ENCODE measurements at places on chromosomes 13 and 19.
A peak's percentile ranks its signal among the peaks of the same experiment; 100 is the strongest.

DNA sequence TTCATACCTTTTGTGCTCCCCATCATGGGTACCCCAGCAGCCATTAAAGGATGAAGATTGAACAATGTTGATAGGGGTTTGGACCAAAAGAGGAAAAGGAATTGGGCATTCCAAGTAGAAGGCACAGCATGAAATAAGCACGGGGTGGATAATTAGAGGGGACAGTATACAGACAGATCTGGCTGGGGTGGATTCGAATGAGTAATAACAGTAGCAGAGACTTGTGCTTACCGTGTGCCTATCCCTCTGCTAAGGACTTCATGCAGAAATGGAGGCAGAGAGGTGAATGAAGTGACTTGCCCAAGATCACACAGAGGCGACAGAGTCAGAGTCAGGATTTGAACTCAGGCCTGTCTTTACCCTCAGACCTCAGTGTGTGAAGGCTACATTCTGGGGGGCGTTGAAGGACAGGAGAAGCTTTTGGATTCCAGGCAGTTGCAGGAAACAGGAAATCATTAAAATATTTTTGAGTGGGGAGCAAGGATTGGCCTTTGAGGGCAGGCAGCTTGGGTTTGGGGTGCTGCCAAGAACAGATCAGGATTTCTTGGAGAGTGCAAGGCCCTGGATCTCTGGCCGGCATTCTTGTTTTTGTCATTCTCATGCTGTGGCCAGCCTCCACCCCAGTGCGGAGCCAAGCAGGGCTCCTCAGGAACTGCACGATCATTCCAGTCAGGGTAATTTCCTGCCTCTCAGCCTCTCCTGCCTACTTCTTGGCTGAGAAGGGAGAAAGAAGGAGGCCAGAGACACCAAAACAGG, 18.7 kb downstream of the PAF1 start:
- no peak for DNase-seq

DNA sequence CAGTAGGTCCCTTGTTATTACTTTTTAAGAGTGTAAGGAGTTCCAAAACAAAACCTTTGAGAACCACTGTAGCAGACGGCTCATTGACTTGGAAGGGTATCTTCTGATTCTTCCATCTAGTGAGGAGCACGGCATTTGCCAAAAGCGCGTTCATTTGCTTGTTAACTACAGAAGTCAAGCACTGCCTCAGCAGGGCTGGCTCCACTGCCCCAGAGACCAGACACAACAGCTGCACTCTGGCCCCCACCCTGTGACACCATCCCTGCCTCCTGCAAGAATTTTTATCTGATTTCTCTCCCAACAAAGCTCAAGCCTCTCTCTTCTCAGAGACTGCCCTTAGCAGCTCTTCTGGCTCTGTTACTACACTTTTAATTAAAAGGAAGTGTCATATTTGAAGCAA, 20.7 kb upstream of the XPO4 start:
- DNase-seq: no peak

GRCh38 chr19:1173845-1174809, at the start of gene SBNO2:
Gene SBNO2, minus strand, starts transcription at chr19:1174268. Its CDS starts 19,992 bp downstream, at chr19:1154276.
- peak; percentile 92 for DNase-seq

- DNase-seq: no peak
Measured at GRCh38 chr13:38636073-38636472, 50.8 kb upstream of the FREM2 start.

- DNase-seq: no peak
Measured at GRCh38 chr13:30864433-30865122, 41.5 kb upstream of the MEDAG start.

- no peak for DNase-seq
Measured at GRCh38 chr19:46559203-46559602, 41.9 kb upstream of the CALM3 start.

DNA sequence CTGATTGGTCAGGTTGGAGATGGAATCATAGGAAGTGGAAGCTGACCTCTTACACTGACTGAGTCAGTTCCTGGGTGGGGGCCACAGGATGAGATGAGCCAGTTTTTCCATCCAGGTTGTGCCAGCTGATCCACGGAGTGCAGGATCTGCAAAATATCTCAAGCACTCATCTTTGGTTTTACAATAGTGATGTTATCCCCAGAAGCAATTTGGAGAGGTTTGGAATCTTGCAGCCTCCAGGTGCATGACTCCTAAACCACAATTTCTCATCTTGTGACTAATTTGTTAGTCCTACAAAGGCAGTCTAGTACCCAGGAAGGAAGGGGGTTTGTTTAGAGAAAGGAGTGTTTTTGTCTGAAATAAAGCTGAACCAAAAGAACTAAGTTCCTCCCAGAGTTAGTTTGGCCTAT, 212.8 kb downstream of the SLITRK6 start:
- DNase-seq: no peak

All from CD4-positive, alpha-beta T cell treated with Interleukin-15 for 1 hour (primary cell).